ENCODE measurements at places on chromosomes 2 and 18. TPM values are rescaled to one million over a fixed set of nuclear protein-coding genes. Genes with fewer than 3 reads are reported as not detected.

The TCF7L1 gene
- 8.3 TPM for total RNA-seq

The CRYGC gene
- not detected for total RNA-seq

The SNRPD1 gene
- 7.8 TPM for total RNA-seq

The DQX1 gene
- under 0.01 TPM for total RNA-seq

The RGPD4 gene
- not detected for total RNA-seq

The C2orf66 gene
- total RNA-seq = under 0.01 TPM

The OST4 gene
- total RNA-seq = 212 TPM

The CCDC121 gene
- total RNA-seq = 2.6 TPM

The OR6B2 gene
- not detected for total RNA-seq

The C1QL2 gene
- total RNA-seq = not detected

The NETO1 gene
- not detected for total RNA-seq

The UPP2 gene
- not detected for total RNA-seq

The CXCR1 gene
- total RNA-seq = not detected

The GCG gene
- total RNA-seq = not detected

The ASPRV1 gene
- 0.33 TPM for total RNA-seq

The PAIP2B gene
- 0.33 TPM for total RNA-seq

The SLC9A4 gene
- total RNA-seq = under 0.01 TPM

All from vein endothelial cell (primary cell).